Suppressor macrophage treated with lipopolysaccharide for 1 hour (primary cell): ENCODE measurements at places on chromosomes 1 and 21.
A peak's percentile ranks its signal among the peaks of the same experiment; 100 is the strongest.

DNA sequence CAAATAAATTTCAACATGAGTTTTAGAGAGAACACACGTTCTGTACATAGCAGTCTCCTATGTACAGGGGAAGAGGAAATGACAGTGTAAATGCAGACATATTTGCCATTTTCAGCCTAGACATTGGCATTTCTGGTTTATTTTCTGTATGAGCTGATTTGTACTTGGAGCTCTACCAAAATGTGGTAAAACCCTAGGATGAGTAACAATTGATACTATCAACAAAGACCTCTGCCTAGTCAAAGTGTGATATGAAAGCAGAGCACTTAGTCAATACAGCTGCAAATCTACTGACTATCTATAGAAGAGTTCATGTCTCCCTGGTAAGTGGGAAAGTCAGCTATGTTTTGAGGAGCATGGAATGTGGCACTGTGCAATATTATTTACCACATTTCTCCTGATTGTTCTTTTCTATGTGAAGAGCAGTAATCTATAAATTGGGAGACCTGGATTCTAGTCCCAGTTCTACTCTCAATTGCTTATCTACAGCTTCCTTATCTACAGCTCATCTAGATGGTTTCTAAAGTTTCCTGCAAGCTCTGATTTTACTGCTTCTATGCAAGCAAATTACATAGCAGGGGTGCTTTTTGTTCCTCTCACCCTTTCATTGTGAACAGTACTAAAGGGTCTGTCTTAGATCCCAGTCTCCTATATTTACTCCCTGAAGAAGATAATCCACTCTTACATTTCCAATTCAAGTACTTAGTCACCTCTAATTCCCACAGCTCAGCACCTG, 334.2 kb downstream of the NTNG1 start:
- DNase-seq = no peak

DNA sequence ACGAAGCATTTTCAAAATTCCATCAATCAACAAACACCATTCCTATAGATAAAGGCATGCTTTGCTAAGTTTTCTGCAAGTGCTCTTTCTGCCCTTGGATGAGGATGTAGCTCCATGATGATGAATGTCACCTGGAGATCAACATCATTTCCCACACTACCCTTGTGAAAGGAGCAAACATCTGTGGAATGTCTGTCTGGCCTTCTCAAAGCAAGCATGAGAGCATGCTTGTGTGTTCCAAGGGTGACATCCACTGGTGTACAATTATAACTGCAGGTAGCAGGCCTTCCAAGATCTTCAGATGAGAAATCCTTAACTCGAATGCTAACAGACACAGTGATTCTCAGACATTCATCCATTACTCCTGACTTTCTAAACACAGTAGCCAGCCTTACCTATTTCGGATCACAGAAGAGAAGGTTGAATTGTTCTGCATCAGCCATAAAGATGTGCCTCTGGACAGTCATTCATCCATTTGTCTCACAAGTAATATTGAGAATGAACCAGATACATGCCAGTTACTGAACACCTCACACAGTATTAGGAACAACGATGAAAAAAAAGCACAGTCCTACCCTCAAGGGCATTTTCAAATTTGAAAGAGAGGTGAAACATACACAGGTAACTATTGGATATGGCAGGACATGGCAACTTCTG, 162.4 kb downstream of the TPR start:
- DNase-seq = peak; percentile 69

- DNase-seq = peak; percentile 80
These were observed 1.3 kb downstream of the ARL8A start for GRCh38 chr1:202143011-202143767.

DNA sequence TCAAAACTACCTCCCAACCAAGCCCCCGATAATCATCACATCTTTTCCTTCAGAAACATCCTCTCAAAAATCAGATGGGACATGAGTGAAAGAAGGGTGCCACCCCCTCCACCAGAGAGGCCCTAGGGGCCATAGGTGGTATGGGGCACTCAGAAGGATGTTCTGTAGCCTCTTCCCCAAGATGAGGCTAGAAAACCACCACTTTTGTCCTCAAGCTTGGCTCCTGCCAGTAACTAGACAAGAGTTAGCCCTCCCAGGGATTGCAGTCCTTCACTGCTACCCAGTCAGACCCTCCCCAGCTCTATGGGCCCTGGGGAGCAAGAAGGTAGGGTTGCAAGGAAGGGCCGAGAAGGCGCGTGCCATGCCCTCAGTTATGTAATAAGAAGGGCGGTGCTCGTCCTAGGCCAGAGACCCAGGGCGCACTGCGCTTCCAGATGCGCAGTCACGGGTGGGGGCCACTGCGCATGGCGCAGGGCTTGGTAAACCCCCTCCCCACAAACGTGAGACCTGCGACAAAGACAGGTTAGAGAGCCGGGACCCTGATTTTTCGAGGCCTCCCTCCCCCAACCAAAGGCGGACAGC, 69.7 kb downstream of the CD46 start:
- DNase-seq = no peak

GRCh38 chr1:225474986-225475820, 47.4 kb upstream of the LBR start:
- peak; percentile 58 for DNase-seq

DNA sequence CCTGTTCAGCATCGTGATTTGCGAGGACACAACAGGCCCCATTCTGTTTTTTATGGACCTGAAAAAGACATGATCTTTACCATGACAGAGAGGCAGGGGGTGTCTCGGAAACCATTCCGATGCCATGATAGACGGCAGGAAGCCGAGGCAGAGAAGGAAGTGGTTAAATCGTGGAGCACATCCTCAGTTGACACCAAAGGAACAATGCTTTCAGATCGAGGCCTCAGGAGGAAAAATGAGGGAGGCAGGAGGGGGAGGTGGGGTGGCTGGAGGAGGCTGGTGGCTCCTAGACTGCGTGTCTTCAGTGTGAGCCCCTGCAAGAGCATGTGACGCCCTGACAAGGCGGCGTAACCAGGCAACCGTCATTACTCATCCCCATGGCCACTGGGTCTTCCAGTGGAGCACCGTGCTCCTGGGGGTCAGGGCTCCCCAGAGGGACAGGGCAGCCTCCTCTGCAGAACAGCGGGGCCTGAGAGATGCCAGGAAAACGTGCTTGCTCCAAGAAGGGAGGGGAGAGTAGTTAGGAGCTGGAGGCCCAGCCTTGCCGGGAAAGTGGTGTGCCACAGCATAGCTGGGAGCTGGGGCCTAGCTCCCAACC, 172.8 kb upstream of the TMEM51 start:
- DNase-seq = no peak

- DNase-seq = peak; percentile 12
These were observed 5.9 kb downstream of the LMO4 start for GRCh38 chr1:87334351-87335174.

- DNase-seq = no peak
These were observed 41.2 kb upstream of the RGS8 start for GRCh38 chr1:182725259-182726255.

GRCh38 chr1:178916448-178917174, 45.7 kb upstream of the ANGPTL1 start:
- no peak for DNase-seq

- DNase-seq = no peak
These were observed 9.9 kb downstream of the CFAP410 start for GRCh38 chr21:44329086-44329889.

GRCh38 chr1:24929398-24930259, 447 bp downstream of the RUNX3 start:
- peak; percentile 91 for DNase-seq

DNA sequence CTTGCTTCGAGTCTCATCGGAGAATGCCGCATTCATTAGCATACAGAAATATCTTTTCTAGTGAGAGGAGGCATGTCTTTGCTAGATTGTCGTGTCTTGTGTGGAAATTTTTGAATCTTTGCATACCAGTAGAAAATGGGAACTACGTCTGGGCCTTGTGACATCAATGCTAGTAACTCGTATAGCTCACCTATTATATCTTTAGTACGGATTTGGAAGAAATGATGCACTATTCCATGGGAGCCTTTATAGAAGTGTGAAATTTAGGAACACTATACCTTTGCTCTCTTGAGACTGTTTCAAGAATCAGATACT, 835 bp downstream of the UHMK1 start:
- peak; percentile 52 for DNase-seq

DNA sequence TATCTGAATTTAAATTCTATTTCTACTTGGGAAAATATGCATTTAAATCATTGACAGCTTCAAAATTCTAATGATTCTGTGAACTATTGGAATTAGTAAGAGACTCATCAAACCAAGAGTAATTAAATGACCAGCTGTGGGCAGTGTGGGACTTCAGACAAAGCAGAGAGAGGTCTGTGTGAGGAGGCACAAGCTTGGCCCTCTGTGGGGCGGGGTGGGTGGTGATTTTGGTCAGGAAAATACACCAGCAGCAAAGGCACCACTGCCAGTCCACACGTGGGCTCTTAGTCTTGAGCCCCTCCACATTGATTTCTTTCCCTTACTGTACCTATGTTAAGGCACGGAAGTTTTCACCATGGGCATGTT, 39.2 kb upstream of the RAB4A start:
- DNase-seq = no peak

DNA sequence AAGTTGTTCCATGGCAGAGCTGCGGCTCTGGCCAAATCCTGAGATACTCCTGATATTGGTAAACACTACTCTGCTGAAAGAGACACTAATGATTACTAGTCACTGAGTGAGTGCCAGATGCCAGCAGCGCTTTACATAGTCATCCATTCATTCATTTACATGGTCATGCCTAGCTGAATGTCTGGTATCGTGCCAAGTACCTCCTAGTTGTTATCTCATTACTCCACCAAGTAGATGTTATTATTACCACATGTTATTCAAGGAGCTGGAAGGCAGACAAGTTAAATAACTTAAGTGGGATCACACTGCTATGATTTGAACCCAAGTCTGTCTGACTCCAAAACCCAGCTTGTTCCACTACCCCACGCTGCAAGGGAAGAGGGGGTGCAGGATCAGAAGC, 4.7 kb downstream of the OLFML2B start:
- DNase-seq = no peak

GRCh38 chr1:171480035-171480434, 5.3 kb upstream of the PRRC2C start:
- no peak for DNase-seq

DNA sequence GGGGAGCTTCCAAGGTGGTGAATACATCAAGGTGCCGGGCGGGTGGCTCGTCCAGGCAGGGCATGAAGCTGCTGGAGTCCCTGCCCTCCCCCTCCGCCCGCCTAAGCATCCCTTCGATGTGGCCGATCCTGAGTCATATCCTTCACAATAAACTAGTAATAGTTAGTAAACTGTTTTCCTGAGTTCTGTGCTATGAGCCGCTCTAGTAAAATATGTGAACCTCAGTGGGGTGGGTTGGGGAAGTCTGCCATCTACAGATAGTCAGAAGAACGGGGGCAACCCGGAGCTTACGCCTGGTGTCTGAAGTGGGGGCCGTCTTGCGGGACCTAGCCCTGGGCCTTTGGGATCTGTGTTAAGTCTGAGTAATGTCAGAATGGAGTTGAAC, 21.6 kb downstream of the C2CD2 start:
- peak; percentile 38 for DNase-seq

- no peak for DNase-seq
These were observed 400.7 kb downstream of the NEGR1 start for GRCh38 chr1:71881611-71882010.

GRCh38 chr1:151661751-151662150, 49.9 kb downstream of the SNX27 start:
- peak; percentile 53 for DNase-seq

DNA sequence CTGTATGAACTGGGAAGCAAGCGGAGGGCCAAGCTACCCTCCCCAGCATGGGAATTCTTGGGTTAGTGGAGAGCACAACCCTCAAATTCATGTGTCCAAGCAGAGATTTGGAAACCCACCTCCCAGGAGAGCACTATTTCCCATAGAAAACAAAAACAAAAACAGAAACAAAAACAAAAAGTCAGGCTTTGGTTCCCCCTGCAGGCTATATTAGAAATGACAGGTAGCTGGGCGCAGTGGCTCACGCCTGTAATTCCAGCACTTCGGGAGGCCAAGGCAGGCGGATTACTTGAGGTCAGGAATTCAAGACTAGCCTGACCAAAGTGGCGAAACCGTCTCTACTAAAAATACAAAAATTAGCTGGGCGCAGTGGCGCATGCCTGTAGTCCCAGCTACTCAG, 10.8 kb downstream of the MINDY1 start:
- DNase-seq = peak; percentile 65

DNA sequence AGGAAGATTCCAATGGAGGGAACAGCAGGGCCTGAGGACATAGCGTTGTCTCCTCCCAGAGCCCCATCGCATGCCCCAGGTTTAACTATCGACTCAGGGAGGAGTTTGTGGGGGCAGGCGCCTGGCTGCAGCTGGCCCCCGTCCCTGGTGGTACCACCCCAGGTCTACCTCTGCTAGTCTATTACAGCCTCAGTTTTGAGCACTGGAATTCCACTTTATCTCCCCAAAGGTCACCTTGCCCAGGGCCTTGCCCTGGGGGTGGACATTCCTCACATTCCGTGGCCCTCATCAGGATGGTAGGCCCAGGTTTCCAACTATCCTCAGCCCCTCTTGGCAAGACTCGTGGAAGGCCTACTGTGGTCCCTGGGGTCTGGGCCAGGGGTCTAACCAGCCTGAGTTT, 65.4 kb upstream of the SSBP3 start:
- DNase-seq = no peak
